ENCODE measurements at places on chromosomes 12 and 14. TPM values are rescaled to one million over a fixed set of nuclear protein-coding genes. Genes with fewer than 3 reads are reported as not detected.
A peak's percentile ranks its signal among the peaks of the same experiment; 100 is the strongest.

DNA sequence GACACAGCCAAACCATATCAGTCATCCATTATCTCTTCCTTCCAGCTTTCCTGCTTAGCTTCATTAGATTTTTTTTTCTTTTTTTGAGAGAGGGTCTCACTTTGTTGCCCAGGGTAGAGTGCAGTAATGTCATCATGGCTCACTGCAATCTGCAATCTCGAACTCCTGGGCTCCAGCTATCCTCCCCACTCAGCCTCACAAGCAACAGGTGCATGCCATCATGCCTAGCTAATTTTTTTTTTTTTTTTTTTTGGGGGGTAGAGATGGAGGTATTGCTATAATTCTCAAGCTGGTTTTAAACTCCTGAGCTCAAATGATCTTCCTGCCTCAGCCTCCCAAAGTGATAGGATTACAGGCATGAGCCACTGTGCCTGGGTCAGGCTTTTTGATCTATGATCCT lies 38.3 kb upstream of the PPM1A start:
- no peak for DNase-seq

DNA sequence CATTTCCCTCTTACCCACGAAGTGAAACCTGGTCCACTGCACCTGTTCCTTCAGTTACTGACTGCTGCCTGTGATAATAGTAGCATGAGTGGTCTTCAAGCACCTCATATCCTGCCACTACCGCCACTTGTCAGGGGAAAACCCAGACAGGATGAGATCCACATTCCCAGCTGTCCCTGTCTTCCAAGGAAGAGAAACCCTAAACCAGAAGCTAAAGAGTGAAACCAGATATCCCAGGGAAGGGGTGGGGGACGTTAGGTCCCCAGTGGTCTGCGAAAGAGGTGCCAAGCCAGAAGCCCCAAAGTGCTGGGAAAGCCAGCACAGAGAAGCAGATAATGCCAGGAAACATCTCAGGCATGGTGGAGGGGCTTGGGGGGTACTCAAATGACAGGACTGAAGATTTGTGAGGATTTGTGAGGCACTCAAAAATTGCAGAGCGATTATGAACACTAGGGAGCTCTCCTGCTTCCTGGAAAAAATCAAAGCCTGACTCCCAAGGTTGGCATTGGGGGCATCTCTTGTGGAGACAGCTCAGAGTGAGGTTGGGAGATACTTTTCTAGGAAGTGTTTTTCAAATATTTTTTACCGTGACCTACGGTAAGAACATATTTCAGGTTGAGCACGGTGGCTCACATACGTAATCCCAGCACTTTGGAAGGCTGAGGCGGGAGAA lies 77.9 kb downstream of the TMEM30B start:
- DNase-seq: no peak

DNA sequence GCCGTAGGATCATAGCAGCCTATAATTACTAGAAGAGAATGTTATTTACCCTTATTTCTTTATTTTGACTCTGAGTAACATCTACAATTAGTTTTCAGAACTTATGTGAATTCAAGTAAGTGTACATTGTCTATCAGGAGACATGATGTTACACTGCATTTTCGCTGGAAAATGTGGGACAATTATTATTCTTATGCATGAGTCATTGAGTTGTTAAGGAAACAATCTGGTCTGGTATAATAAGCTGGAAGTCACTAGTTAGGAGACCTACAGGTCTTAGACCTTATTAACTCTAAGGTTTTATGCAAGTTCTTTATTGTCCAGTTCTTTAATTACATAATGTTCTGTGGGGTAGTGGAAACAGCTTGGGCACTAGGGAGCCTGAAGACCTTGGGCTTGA lies 5.8 kb downstream of the KTN1 start:
- no peak for DNase-seq

- DNase-seq: no peak
These were observed 1212.4 kb upstream of the TMEM132C start for GRCh38 chr12:127054531-127054930.

GRCh38 chr12:80979816-80980215 lies 42.1 kb upstream of the LIN7A start:
- DNase-seq: no peak

DNA sequence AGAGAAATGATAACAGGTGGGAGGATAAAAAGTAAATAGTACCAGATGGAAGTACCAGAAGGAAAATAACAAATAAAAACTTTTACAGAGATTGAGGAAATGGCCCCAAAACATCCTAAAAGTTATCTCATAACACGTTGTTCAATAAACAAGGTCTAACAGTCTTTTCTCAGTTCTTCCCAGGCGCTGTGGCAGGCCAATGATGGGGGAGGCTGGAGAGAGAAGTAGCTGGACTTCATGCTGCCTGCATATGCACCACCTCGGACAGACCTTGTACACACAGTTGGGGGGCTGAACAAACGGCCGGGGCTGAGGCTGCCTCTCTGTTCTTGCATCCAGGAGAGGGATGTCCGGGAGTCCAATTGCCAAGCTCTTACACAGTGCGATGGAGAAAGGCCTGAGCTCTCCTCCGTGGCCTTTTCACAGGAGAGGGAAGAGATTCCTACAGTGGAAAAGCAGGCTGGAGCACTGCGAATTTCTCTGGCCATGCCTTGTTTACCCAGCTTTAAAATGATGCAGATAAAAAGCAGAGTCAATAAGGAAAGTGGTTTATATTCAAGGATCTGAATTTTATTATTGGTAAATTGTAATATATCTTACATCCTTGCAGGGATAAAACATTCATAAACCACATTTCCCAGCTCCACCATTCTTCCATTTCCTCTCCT lies 109.8 kb downstream of the PHLDA1 start:
- no peak for DNase-seq

DNA sequence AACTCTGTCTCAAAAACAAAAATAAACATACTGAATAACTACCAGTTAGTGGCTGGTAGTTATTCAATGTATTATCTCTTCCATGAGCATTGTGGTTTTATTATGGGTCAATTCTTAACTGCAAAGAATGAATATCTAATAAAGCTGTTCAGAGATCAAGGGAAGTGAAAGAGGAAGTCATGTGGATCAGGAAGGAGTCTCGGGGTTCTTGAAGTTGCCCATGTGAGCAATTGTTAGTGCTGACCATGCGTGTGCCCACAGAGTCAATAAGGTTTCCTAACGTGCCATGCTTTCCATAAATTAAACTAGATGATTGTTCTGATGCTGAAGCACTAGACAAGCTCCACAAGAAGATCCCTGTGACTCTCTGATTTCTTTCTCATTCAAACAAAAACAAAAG lies 136.5 kb upstream of the CPSF6 start:
- DNase-seq: no peak

DNA sequence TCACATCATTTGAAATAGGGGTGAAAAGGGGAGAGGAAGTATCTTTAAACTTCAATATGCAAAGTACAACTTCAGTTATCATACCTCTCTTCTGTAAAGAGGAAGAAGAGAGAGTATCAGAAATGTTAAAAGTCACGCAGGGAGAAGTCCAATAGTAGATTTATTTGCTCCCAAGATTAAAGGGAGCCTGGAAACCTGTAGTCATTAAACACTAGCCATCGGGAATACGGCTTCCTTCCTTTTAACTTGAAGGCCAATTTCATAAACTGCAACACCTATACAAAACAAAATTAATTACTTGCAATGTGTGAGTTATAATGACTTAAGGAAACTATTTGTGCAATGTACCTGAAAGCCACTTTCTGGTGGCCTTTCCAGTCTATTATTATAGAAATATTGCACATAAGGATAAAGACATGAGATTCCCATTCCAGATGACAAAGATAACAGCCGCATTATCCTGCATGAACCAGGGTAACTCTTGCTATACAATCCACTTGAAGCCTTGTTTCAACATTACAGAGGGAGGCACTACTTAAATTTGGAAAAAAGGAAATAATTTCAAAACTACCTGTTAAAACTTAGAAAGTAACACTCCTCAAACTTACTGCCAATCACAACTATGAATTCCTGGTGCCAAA lies 4.6 kb downstream of the BTG1 start:
- no peak for DNase-seq

DNA sequence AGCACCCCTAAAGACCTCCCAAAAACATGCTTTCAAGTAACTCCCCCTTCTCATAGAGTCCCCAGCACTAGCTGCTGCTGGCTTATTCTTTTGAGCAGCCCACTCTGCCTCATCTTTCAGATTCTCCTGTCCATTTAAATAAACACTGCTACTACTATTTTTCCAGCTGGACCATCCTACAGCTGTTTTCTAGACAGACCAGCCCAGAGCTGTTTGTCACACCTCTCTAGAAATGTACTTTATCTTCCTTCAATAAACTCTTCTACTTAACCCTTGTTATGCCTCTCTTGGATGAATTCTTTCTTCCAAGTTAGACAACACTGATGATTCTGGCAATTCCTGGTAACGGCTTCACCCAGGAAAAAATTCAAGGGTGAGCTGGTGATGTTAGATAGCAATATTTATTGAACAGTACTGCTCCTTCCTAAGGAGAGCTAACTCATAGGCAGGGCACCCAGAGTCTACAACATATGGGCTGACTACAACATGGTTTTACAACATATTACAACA lies 995.7 kb downstream of the LRFN5 start:
- DNase-seq: no peak

- DNase-seq: no peak
These were observed 410.1 kb downstream of the NAV3 start for GRCh38 chr12:78240827-78241226.

GRCh38 chr12:44812062-44812461 lies 64.1 kb downstream of the NELL2 start:
- no peak for DNase-seq

GRCh38 chr14:68214431-68214830 lies 394.9 kb downstream of the RAD51B start:
- DNase-seq: no peak

DNA sequence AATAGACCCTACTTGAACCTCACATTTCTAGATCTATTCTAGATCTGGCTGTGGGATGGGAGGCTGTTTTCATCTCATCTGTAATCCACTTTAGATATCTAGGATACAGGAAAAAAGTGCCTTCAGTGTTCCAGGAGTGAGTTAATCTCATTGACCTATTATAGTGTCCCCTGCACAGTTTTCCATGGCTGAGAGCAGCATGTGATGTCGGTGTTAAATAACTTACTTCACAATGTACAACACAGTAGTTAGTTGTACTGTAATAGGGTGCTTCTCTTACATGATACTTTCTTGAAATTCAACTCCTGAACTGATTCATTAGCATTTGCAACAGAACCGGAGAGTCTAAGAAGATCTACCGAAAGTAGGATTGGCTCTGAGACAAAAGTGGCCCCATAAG lies 62.6 kb downstream of the TMEM117 start:
- DNase-seq: no peak

GRCh38 chr12:104590022-104590421 lies 133.3 kb downstream of the CHST11 start:
- no peak for DNase-seq

GRCh38 chr12:76176940-76177339 lies 92.5 kb upstream of the NAP1L1 start:
- DNase-seq: no peak

- no peak for DNase-seq
These were observed 343.2 kb downstream of the NELL2 start for GRCh38 chr12:44532940-44533339.

DNA sequence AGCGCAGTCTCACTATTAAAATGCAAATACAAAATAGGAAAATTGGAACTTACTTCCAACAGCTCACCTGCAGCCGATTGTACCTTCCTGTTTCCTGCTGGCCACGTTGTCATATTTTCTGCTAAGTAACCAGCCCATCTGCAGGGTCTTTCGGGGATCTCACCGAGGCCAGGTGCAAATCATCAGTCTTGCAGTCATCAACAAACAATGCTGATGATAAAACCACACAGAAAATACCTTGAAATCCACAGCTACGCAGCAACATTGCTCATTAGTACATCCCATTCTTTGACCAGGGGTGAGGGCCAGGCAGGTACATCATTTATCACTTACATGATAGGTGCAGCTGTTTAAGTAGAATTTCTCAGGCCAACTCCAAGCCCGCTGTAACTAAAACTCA lies 406.9 kb downstream of the TMEM121 start:
- DNase-seq: no peak

DNA sequence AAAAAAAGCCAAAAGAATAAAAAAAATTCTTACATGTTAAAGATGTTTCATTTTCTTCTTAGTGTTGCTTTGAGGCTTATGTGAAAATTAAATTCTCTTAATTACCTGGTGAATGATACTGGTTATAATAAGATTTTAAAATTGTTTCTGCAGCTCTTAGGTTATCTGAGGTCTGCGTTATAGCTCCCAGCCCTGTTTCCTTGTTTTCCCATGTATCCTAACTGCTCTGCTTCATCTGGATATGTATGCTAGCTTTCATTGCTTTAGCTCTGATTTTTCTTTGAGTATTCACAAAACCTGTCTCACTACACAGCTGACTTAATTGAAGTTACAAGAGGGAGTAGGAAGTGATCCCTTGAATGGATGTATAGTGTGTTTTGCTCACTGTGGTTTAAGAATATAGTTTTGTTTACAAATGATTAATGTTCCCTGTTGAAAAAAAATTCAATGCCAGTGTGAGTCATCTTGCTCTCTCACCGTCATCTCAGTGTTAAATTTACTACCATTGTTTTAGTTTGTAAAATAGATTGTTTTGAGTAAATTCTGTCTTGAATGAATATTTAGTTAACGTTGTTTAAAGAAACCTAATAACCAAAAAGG lies 26.8 kb downstream of the CPSF6 start:
- DNase-seq: peak; percentile 61

DNA sequence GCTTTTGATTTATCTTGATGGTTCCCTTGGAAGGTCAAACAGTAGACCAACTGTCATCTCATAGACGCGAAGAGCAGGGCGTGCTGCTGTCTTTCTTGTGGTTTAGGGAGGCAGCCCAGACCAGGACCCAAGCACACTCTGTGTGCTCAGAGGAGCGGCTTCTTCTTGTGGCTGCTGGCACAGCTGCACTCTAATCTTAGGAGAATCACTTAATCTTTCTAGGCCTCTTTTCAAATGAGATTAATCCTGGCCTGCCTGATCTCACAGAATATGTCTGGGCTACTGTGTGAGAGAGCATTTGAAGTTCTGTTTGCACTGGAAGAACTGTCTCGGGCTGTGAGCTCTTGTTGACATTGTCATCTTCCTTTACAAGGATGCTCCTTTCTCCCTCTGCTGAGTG lies 60.0 kb upstream of the TRAF3 start:
- no peak for DNase-seq

GRCh38 chr12:41521872-41522379 lies 333.8 kb downstream of the PDZRN4 start:
- DNase-seq: no peak

- no peak for DNase-seq
These were observed 145.3 kb downstream of the SSPN start for GRCh38 chr12:26340649-26341048.

GRCh38 chr12:100123316-100124095 lies 19.2 kb downstream of the BLTP3B start:
- no peak for DNase-seq

GRCh38 chr12:48022180-48022521 lies 17.9 kb upstream of the COL2A1 start:
- DNase-seq: no peak

- DNase-seq: no peak
These were observed 13.9 kb downstream of the ACVRL1 start for GRCh38 chr12:51921017-51921725.

Gene TRIM9
- total RNA-seq: 0.16 TPM

Gene CLEC2A
- total RNA-seq: not detected

Gene RNF41
- 28.5 TPM for total RNA-seq

Gene RFX4
- total RNA-seq: not detected

Gene KRT6C
- not detected for total RNA-seq

Gene AMIGO2
- total RNA-seq: 19.0 TPM

Gene OTUB2
- total RNA-seq: 0.81 TPM

Gene TAS2R43
- 0.29 TPM for total RNA-seq

Gene BLOC1S1
- total RNA-seq: 82.0 TPM

Measured in SJSA1 (cell line).